ENCODE measurements at places on chromosomes 5 and 9.

GRCh38 chr9:129639034-129639630 is 2.8 kb downstream of the ASB6 start:
- DNase-seq: no peak

DNA sequence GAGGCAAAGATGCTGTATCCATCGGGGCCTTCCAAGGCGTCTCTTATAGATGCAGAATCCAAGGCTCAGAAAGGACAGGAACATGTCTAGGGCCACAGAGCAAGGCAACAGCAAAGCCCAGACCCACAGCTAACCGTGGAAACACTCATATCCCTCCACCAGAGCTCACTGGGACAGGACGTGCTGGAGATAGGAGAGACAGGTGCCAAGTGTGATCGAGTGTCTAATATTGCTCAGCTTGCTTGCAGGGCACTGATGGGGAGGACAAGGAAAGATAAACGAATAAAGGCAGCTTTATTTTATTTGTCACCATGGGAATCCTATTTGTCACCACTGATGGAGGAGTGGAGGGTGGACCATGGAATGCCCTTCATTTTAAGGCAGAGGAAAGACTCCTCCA is 44.0 kb upstream of the AKNA start:
- DNase-seq: no peak

GRCh38 chr5:115336201-115336720 is 39.8 kb upstream of the CCDC112 start:
- no peak for DNase-seq

DNA sequence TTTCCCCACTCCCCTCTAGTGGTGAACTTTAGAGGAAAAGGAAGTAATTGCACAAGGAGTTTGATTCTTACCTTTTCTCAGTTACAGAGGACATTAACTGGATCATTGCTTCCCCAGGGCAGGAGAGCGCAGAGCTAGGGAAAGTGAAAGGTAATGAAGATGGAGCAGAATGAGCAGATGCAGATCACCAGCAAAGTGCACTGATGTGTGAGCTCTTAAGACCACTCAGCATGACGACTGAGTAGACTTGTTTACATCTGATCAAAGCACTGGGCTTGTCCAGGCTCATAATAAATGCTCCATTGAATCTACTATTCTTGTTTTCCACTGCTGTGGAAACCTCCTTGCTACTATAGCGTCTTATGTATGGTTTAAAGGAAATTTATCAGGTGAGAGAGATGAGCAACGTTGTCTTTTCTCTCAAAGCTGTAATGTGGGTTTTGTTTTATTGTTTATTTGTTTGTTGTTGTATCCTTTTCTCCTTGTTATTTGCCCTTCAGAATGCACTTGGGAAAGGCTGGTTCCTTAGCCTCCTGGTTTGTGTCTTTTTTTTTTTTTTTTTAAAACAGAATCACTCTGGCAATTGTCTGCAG is 25.3 kb downstream of the SLC22A5 start:
- no peak for DNase-seq

DNA sequence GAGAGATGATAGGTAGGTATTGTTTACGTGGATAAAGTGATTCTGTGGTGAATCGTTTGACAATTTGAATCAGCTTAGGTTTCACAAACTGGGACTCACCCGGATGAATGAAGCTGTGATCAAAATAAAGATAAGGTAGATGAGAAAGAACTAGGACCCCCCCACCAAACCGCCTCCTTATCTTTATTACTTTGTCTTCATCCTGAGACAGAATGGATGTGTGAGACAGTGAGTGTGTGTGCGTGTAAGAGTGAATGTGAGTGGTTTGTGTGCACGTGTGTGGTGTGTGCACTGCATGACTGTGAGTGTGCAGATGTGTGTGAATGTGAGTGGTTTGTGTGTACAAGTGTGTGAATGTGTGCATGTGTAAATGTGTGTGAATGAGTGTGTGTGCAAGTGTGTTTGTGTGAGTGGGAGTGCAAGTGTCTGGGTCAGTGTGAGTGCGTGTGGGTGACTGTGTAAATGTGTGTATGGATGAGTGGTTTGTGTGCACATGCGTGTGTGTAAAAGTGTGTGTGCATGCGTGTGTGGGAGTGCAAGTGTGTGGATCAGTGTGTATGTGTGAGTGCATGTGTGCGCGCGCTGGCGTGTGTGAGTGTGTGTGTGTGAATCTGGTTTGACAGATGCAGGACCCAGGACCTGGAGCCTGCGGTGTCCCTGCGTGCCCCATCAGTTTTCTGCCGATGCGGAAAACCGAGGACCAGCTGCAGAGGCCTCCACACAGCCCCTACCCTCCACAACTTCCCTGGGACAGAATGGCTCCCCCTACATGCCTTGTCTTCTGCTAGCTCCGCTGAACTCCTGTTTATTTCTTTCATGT is 11.4 kb upstream of the ENG start:
- no peak for DNase-seq
